ENCODE measurements at places on chromosomes 5 and 9. TPM values are rescaled to one million over a fixed set of nuclear protein-coding genes. Genes with fewer than 3 reads are reported as not detected.

Gene PDLIM4
- 12.3 TPM for total RNA-seq

Gene IL4
- not detected for total RNA-seq

Gene SPINK13
- not detected for total RNA-seq

Gene NPDC1
- 28.4 TPM for total RNA-seq

Gene IL7R
- total RNA-seq = 0.12 TPM

Gene MOB3B
- under 0.01 TPM for total RNA-seq

Gene PRDM9
- not detected for total RNA-seq
